Kidney (tissue), 22 donors: ENCODE measurements at places on chromosomes 4 and X. TPM values are rescaled to one million over a fixed set of nuclear protein-coding genes. Genes with fewer than 3 reads are reported as not detected.

Gene PCDH19
- 0.75 TPM for polyA plus RNA-seq

Gene PARM1
- polyA plus RNA-seq, result 42.9 TPM

Gene DEFB131A
- not detected for polyA plus RNA-seq

Gene HSD17B13
- not detected for polyA plus RNA-seq

Gene EVC
- polyA plus RNA-seq, result 7.8 TPM

Gene EDA2R
- 0.71 TPM for polyA plus RNA-seq

- H3K4me3 ChIP-seq, result no peak overlapping the region
- H3K27me3 ChIP-seq, result no peaks in the 10 kb centered on the region
- H3K36me3 ChIP-seq, result peaks cover 2% of the 10 kb centered on the region
- DNase-seq, result no peak
- H3K27ac ChIP-seq, result no peak overlapping the region
These were observed 32.8 kb downstream of the ABCE1 start for GRCh38 chr4:145130788-145131399.

DNA sequence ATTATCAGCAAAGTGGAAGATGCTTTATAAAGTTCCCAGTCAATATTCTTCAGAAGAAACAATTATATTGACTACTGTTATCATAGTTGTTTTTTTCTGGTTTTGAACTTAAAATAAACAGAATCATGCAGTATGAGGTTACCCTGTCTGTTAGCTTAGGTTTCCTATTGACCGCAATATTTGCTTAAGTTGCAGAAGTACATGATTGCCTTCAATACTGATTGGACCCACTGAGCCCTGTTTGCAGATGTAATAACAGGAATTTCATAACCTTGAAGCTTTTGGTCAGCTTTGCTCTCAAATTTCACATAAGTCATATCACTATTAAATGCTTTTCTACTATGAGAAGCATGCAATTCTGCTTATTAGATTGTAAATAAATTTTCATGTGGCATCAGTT lies 229.1 kb upstream of the FSTL5 start:
- no peak overlapping the region for H3K4me3 ChIP-seq
- no peaks in the 10 kb centered on the region for H3K27me3 ChIP-seq

DNA sequence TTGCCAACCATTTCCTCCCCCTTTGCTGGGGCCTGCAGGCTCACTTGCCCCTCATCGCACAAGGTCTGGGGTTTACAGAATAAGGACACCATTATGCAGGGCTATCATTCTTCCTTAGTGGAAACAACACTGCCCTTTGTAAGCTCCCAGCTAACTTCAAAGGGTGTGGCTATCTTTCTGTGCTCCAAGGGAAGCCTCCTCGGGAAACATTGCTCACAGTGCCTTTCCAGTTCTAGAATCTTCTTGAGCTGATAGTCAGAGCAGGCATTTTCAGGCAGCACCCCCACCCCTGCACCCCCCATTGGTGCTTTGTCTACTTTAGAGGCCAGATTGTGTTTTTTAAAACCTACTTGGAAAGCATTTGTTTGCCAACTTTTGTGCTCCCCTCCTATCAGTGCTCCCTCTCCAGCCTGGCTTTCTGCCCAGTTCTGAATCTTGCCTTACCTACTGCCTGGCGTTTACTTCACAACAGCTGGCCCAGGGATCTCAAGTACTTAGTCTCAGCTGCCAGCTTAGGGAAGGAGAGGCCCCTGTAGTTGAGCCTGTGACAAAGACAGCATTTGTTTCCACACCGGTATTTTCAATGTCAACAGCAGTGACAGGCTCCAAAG lies 53.5 kb downstream of the PLAC1 start:
- no peaks in the 10 kb centered on the region for H3K4me1 ChIP-seq
- H3K4me3 ChIP-seq, result no peak overlapping the region
- no peaks in the 10 kb centered on the region for H3K36me3 ChIP-seq

DNA sequence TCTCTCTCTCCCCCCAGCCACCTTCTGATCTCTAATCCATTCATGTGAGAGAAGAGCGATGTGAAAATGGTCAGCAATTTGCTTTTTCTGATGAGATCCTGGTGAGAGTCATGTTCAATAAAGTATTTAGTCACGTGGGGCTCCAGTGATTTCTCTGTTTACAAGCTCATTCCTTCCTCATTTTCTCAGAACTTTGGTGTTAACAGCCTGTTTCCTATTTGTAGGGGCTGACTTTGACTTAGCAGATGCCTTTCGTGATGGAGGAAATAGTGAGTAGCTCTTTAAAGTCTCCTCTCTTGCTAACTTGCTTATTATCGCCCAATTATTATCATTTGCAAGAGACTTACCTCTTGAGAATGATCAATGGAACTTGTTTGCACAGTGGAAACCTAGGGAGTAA lies 72.6 kb upstream of the CD99 start:
- no peak for DNase-seq
- no peak overlapping the region for H3K27ac ChIP-seq
- no peaks in the 10 kb centered on the region for H3K4me1 ChIP-seq
- H3K4me3 ChIP-seq, result no peak overlapping the region
- H3K27me3 ChIP-seq, result no peaks in the 10 kb centered on the region
- H3K36me3 ChIP-seq, result peaks cover 18% of the 10 kb centered on the region

DNA sequence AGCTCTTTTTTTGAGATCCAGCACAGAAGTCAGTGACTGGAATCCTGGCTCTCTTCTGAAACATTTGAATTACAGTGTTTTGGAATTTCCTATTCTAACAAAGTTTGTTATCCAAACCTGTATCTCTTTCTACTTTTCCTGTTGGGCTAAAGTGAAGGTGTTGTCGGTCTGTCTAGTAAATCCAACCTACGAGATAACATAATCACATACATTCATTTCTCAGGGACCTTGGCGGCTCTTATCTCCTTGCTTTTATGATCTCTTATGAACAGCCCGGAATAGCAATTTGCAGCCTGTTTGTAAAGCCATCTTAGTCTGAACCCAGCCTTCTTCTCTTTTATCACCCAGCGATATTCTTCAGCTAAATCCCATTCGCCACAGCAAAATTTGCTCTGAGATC lies 14.5 kb downstream of the PPARGC1A start:
- peak overlapping the region; percentile 63 for H3K27ac ChIP-seq
- no peak overlapping the region for H3K4me3 ChIP-seq
- H3K4me1 ChIP-seq, result peaks cover 55% of the 10 kb centered on the region
- peaks cover 3% of the 10 kb centered on the region for H3K36me3 ChIP-seq
